ENCODE measurements at places on chromosomes 1 and 21. TPM values are rescaled to one million over a fixed set of nuclear protein-coding genes. Genes with fewer than 3 reads are reported as not detected.

- DNase-seq, result no peak
Observed at GRCh38 chr1:114610546-114611245, 29.3 kb upstream of the BCAS2 start.

DNA sequence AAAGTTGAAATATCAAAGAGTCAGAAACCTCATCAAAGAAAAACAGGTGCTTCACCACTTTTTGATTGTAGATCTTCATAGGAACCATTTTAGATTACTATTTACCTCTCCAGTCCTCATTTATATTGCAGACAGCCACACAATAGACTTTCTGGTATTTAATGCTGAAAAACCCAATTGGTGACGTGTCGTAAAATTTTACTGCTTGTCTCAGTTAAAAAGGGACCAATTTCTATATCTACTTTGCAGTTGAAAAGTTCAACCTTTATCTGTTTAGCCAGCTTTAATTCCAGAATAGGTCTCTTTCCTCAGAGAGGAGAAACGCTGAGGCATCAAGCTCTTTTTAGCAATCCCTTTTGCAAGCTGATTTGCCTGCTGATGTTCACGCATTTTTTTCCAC, 1722.4 kb downstream of the PLA2G4A start:
- no peak for DNase-seq

DNA sequence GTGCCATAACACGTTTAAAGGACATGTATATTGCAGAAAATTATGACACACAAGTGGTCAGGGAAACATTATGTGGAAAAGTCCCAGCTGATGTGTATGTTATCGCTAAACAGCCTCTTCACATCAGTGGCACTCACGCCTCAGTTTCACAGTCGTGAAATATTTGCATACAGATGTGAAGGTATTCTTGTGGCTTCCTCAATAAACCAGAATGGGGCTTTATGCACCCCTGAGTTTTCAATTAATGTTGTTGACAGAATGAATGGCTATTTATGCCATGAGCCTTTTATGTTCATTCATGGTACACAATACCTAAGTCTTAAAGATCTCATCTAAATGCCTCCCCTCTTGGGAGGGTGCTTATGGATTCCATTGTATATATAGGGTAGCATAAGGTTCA, 202.1 kb upstream of the ADGRL2 start:
- no peak for DNase-seq

DNA sequence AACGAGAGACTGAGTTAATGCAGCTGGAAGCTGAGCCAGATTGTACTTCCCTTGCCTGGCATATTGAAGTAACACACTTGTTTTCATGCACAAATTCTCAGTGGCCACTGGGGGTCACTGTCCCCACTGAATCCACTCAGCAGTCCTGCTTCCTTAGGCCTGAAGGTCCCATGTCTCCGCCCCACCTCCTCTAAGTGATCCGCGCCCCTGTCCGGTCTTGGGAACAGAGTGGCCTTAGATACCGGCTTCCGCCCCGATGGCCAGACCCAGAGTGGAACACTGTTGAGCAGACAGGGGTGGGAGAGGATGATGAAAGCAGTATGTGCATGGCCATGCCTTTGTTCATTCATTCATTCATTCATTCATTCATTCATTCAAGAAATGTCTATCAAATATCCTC, 34.8 kb downstream of the CHAF1B start:
- DNase-seq, result peak; percentile 13

GBP7 gene
- total RNA-seq, result not detected

Measured in activated T-helper 1 cell treated with anti-CD3 and anti-CD28 coated beads, Interleukin-12 subunit alpha, Interleukin-12 subunit beta, Interleukin-2, Interleukin-4 antibody, amounts not matched to agents 30 ng/mL and 10 ng/mL and 1 ng/mL, durations not matched to agents 14 hours and 24 hours and 36 hours (primary cell).